ENCODE measurements at places on chromosomes 13 and 19.

DNA sequence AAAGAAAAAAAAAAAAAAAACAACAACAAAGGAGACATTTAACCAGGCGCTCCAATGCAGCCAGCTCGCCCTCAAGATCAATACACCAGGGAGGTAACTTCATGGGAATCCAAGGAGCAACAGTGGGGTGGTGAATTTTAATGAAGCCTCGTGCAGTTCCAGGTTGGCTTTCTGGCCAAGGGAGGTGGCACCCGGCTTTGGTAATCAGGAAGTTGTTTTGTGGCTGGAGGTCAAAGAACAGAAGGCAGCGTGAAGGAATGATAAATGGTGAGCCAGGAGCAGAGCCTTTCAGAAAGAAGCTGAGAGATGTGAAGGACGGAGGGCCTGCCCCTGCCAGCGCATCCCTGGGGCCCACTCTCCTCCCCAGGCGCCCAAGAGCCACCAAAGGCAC is 188.2 kb upstream of the TSC22D1 start:
- DNase-seq: no peak

- DNase-seq: no peak
These were observed 126.1 kb upstream of the SOX1 start for GRCh38 chr13:111940892-111941291.

- no peak for DNase-seq
These were observed 5.2 kb upstream of the ADPRHL1 start for GRCh38 chr13:113458253-113459065.

DNA sequence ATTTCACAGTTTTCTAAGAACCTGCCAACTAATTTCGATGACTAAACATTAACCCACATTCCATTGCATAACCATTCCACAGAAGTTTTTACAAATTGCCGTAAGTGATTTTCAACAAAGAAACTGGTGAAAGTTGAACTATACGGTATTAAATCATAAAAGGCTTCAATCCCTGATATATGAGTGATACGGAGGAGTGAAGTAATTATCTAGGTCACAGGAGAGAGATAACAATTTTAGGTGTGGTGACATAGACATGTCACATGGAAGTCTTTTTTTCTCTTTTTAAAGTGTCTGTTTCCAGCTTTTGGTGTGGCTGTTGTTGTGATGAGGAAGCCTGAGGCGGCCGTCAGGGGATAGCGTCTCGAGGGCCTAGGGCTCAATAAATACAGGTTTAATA is 29.4 kb downstream of the TBC1D4 start:
- DNase-seq: no peak

DNA sequence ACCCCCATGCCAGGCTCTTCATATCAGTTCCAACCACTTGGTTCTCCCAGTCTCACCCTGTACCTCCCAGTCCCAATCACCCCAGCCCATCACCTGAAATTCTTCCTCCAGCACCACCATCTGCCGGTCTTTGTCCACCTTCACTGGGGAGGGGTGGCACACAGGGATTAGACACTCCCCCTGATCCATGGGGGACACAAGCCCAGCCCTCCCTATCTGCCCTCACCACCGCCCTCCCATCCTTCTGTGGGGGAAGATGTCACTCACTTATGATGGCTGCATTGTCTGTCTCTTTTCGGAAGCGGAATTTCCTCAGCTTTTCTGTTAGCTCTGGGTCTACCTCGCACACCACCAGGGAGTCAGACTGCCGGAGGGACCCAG is 685 bp downstream of the GMFG start:
- DNase-seq: no peak

- DNase-seq: peak; percentile 73
These were observed 545 bp upstream of the ISYNA1 start for GRCh38 chr19:18438331-18439024.

- DNase-seq: no peak
These were observed 9.0 kb upstream of the DLL3 start for GRCh38 chr19:39489756-39490155.

GRCh38 chr13:80664950-80665349 is 324.0 kb upstream of the SPRY2 start:
- DNase-seq: no peak

DNA sequence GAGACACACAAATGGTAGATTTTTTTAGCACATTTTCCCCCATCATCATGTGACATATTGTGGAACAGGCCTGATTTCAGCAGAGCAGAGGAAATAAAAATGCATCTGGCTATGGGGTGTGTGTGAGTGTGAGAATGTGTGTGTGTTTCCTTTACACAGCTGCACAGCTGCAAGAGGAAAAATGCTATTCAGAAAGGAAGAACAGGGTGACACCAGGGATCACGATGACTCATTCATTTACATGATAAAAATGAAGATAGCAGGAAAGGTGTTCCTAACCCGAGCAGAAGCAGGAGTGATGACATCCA is 469.5 kb upstream of the TSHZ3 start:
- DNase-seq: no peak

DNA sequence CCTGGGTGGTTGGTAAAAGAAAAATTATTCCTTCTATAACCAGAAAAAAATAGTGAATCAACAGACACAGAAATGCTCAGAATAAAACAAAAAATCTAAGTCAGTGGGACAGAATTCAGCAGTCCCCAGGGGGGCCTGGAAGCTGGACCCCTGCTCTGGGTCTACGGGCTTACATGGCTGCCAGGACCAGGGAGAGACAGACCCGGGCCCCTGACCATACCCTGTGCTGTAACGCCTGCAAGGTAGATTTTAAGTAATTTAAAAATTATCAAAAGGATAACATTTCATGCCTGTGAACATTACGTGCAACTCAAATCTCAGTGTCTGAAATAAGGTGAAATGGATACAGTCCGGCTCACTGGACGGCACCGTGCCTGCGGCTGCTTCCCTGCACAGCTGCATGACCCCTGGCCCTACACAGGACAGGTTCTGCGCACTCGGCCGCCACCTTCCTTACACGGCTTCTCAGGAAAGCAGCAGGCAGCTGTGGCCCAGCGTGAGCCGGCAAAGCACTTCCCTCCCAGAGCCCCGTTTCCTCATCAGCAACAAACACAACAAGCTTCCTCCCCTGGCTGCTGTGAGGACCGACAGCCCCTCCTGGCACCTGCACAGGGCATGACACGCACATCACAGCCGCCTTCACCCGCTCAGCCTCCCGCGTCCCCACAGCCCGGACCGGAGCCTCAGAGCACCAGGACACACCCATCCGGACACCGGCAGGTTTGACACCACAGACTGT is 22.2 kb downstream of the RASA3 start:
- DNase-seq: peak; percentile 82

- peak; percentile 97 for DNase-seq
These were observed 3.7 kb downstream of the ANGPTL8 start for GRCh38 chr19:11242864-11243797.

- DNase-seq: no peak
These were observed 34.3 kb downstream of the RASA3 start for GRCh38 chr13:114097893-114098688.

DNA sequence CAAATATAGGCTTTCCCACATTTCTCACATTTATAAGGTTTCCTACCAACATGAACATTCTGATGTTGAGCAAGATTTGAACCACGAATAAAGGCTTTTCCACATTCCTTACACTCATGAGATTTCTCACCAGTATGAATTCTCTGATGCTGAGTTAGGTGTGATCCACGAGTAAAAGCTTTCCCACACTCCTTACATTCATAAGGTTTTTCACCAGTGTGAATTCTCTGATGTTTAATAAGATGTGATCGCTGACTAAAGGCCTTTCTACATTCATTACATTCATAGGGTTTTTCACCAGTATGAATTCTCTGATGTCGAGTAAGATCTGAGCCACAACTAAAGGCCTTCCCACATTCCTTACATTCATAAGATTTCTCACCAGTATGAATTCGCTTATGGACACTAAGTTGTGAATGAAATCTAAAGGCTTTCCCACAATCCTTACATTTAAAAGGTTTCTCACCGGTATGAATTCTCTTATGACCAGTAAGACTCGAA is 19.0 kb downstream of the ZNF790 start:
- no peak for DNase-seq

GRCh38 chr13:61261746-61262472 is 153.7 kb downstream of the PCDH20 start:
- no peak for DNase-seq

GRCh38 chr19:55542292-55542855 is 3.0 kb downstream of the SBK3 start:
- no peak for DNase-seq

DNA sequence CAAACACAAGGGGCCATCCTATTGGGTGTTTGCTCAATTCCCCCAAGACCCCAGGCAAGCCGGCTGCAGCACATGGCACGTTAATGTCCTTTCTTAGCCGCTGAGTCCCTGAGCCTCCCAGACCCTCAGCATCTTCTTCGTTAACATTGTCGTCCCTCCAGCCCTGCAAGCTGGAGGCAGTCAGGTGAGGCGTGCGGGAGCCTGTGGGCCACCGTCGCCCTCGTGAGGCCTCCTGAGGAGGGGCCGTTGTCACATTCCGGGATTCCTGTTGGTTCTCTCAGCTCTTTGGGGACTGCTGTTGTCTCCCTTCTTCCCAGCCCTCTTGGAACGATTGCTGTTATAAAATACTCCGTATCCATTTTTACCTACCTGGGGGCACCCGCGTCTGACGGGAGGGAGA is 140.6 kb downstream of the KDM4B start:
- DNase-seq: no peak

GRCh38 chr13:110360598-110360997 is 53.5 kb downstream of the COL4A2 start:
- no peak for DNase-seq

DNA sequence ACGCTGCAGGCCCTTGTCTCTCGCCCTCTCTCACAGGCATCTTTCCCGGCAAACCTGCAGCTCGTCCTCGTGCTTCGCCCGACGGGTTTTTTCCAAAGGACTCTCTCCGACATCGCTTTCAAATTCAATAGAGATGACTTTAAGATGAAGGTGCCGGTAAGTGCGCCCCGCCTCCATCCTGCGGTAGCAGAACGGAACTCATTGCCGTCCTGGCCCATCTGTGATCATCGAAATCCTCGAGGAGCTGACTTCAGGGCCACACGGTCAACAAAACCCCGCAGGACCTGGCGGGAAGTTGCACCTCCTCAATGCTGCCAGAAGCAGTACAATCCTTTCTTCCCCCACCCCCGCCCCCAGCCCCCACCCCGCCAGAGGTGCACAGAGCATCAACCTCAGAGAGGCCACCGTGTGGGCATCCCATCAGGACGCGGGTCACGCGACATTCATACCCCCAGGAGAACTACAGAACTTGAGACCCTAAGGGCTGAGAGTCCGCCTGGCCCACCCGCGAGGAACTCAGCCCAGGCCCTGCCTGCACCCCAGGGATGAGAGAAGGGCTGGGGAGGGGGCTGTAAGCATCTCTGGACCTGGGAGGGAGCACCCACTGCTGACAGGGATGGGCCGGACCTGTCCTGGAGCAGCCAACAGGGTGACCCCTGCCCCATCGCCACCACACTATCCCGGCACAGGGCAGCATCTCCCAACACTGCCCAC is 44.9 kb upstream of the F7 start:
- peak; percentile 9 for DNase-seq

DNA sequence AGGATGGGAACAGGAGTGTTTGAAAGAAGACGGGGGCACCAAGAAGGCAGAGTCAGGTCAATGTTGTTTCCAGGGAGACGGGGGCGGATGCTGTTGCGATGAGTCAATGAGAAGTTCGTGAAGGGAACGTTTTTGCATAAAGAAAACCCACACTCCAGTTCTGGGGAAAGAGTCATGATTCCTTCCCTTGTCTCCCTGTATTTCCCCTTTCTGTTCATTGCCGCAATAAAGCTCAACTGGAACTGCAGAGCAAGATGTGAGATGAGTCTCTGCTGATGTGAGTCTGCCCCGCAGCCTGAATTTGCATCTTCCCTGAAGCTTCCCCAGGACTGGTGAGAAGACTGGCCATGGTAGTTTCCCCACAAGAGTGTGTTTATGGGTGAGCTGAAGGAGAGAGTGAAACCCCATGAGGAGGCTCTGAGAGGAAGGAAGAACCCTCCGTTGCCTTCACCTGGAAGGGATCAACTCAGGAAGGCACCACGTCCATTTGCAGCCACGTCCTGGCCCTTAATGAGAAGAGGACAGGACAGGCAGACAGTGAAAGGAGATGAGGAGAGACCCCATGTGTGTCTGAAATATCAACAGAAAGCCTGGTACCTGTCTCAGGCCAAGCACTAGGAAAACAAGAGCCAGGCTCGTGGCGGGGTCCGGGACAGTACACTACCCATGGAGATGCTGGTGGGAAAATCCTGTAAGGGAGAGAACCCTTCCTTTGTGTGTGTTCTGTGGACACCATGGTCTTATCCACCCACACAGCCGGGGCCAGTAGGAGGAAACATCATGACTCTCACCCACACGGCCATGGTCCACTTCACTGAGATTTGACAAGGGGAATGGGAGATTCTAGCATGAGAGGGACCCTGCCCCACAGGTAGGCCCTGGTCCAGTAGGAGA is 13.7 kb downstream of the LILRA1 start:
- DNase-seq: no peak

All from Right ventricle myocardium inferior (tissue), 1 donor.